ENCODE measurements at places on chromosomes 7 and 10.

DNA sequence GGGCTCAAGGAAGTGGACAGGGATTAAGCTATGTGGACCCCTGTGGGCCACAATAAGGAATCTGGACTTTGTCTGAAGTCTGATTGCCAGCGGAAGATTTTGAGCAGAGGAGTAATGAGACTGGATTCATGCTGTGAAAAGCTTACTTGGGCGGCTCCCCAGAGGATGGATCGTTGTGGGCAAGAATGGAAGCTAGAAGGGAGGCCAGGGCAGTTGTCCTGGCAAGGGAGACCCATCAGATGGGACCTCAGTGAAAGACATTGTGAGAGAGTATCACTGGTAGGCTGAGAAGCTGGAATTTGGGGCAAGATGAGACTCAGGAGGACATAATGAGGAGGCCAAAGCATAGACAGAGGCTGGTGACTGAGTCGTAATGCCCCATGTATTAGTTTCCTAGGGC is 15.6 kb downstream of the ABCC2 start:
- DNase-seq, result no peak

DNA sequence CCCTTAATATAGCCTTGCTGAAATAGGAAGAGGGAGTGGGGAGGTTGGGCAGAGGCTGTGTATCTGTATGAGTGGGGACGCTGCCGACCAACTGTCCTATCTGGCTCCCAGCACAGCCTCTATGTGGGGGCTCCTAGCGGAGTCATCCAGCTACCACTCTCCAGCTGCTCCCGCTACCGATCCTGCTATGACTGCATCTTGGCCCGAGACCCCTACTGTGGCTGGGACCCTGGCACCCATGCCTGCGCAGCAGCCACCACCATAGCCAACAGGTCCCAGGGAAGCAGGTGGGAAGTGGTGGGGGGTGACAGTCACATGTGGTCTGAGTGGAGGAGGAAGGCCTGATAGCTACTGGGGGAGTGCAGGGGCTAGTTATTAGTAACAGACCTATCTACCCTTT is 6.6 kb downstream of the MRPL43 start:
- no peak for DNase-seq

- no peak for DNase-seq
Observed at GRCh38 chr10:72027498-72027897, 60.9 kb downstream of the SPOCK2 start.

- DNase-seq, result no peak
Observed at GRCh38 chr7:92754919-92755581, 81.3 kb downstream of the CDK6 start.

DNA sequence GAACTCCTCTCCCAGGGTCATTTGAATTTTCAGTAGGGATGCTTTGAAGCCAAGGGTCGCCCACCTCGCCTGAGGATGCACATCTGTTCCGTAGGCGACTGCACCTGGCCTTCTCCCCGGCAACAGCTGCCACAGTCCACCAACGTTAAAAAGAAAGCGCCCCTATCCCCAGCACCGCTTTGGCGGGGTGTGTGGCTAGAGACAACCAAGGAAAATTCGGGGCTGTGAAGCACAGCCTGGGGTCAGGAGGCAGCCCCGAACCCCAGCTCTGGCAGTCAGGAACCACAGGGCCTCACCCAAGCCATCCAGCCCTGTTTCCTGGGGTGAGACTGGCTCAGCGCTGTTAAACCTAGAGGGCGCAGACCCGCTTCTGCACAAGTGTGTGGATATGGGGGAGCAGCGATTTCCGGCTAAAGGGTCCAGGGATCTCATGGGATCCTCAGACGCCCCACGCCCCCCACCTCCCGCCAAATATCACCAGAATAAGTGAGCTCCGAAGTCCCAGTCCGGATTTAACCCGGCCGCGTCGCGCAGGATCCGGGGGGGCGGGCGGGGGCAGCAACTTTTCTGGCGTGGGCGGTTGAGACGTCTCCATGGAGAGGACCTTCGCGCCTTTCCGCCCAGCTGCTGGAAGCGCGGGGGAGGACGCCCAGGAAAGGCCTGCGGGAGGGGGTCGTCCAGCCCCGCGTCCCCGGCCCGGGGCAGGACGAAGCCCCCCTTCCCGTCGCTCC is 822 bp downstream of the ZC3HAV1L start:
- DNase-seq, result no peak

- no peak for DNase-seq
Observed at GRCh38 chr7:27424231-27424630, 181.6 kb downstream of the EVX1 start.

- DNase-seq, result no peak
Observed at GRCh38 chr10:22824984-22825383, 102.9 kb upstream of the ARMC3 start.

- no peak for DNase-seq
Observed at GRCh38 chr10:109426987-109427386, 496.3 kb downstream of the XPNPEP1 start.

Data from stimulated activated naive CD8-positive, alpha-beta T cell treated with anti-CD3 and anti-CD28 coated beads, Interleukin-15, amount 100 ng/mL, for 72 hours (primary cell).